ENCODE measurements at places on chromosomes 5 and 9.

- no peak for DNase-seq
These were observed 128.7 kb upstream of the BOD1 start for GRCh38 chr5:173745123-173745522.

- DNase-seq: no peak
These were observed 692.9 kb upstream of the EDIL3 start for GRCh38 chr5:85077581-85077980.

DNA sequence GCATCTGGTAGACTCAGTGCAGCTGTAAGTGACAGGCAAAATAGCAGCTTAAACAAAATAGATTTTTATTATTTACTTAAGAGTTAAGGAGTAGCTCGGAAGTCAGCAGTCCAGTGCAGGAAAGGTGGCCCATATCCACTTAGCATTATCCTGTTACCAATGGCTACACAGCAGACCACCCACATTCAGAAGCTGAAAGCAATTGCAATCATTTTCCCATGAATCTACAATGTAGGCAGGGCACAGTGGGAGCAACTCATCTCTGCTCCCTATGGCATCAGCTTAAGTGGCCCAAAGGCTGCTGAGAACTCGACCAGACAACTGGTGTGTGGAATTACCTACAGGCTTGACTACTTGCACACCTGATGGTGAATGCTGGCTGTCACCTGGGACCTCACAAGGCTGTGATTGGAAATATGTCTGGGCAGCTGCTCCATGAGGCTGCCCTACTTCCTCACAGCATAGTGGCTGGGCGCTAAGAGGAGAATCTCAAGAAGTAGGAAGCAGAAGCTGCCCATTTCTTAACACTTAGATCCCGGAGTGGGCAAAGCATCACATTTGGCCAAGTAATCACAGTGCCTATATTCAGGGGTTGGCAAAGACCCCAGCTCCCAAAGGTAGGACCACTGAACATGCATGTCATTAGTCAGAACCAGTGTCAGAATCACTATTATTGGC is 56.4 kb downstream of the SNX18 start:
- DNase-seq: no peak

- DNase-seq: no peak
These were observed 183.2 kb downstream of the GNAQ start for GRCh38 chr9:77848404-77848803.

- DNase-seq: no peak
These were observed 22.7 kb upstream of the LECT2 start for GRCh38 chr5:135977375-135977928.

DNA sequence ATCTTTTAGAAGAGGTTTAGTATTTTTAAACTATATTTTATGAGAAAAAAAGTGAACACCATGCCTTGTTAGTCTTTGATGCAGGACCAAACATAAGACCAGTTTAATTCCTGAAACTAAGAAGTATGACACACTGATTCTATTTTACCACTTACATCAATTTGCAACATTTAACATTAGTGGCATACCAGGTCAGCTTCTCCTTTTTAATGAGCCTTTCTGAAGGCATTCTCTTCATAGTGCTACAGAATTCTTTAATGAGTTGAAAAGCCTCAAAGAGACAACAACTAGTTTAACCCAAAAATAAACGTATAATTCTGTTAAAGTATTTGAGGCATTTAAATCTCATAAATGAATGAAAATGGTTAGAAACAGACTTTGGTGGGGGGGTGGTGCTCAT is 28.2 kb downstream of the ARSB start:
- no peak for DNase-seq

- no peak for DNase-seq
These were observed 191.5 kb downstream of the WDR70 start for GRCh38 chr5:37570597-37570996.

- no peak for DNase-seq
These were observed 70.4 kb downstream of the SCAMP1 start for GRCh38 chr5:78430866-78431265.

- DNase-seq: no peak
These were observed 44.4 kb downstream of the PHAX start for GRCh38 chr5:126645132-126645531.

DNA sequence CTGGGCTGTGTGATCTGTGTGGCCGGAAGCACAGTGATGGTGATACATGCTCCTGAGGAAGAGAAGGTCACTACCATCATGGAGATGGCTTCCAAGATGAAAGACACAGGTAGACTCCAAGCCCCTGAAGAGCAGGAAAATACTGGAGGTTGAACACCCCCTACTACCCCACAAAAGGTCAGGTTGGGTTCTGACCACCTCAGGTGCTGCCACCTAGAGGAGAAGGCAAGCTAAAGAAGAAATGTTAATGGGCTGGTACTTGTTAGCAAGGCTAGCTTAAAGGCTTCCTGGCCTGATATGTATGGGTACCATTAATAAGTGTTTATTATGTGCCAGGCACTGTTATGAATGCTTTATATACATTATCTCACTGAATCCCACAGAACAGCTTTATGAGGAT is 11.7 kb downstream of the NIPAL4 start:
- no peak for DNase-seq

GRCh38 chr9:77999231-77999631 is 32.4 kb downstream of the GNAQ start:
- no peak for DNase-seq

DNA sequence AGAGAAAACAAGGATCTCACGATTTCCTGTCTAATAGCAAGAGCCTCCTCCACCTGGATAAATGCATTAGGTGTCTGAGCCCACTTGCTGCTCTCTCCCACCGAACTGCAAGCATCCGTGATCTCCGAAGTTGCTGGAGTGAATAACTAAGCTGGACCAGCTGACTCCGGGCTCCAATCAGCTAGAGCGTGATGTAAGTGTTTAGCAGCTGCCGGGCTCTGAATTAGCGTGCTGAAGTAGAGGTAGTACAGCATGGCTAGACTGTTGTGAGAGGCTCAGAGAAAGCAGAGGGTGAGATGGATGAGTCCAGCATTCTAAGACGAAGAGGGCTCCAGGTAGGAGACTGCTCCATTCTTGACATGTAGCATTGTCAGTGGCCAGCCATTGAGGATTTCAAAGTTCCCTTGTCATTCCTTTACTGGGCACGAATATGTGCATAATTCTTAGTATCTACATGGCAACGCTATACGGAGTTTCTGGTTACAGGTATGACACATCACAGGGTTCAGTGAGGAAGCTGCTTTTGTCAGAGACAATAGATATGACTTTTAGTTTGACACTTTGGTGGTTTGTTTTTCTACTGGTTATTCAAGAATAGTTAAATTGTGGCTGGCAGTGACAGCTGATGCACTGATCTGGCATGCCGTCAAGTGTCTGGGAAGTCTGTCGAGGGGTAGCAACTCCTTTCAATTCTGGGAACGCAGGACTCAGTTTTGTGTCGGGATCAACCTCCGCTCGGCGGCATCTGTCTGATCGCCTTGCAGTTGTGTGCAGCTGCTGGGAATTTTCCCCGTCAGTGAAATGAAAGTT is 232.6 kb downstream of the MAST4 start:
- DNase-seq: peak; percentile 28

- no peak for DNase-seq
These were observed 532.8 kb downstream of the PTPRD start for GRCh38 chr9:10080012-10080411.

GRCh38 chr5:73387601-73388305 is 60.8 kb downstream of the FOXD1 start:
- no peak for DNase-seq

GRCh38 chr5:134837530-134838181 is 8.1 kb upstream of the C5orf24 start:
- DNase-seq: no peak

GRCh38 chr9:123090198-123090896 is 56.9 kb downstream of the GPR21 start:
- DNase-seq: no peak
